ENCODE measurements at places on chromosomes 6 and 20.

DNA sequence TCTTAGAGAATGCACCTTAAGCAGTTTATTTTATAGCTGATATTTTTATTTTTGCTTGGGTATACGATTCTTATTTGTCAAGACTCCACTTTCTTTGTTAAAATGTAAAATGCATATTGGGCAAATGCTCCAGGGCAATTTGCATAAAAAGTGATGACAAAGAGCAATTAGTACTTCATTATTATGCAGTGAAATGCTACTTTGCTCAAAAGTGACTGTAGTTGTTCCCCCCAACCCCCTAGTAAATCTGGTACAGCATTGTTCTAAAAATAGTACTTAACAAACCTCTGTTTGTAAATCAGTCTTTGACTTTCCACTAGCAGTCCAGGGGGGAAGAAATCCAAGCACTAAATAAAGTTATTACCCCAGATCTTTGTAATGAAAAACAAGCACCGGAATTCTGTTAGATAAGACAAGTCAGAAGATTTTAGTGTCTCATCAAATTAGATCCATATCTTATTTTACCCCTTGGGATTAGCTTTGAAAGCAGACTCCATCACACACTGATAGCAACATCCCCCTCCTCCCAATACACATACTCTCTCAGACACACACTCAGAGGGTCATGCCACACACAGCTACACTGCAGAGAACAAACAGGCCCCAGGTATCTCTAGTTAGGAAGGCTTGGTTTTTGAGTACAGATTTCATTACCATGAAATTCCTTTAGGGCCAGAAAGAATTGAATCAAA is 32.9 kb upstream of the BACH2 start:
- no peak for DNase-seq

GRCh38 chr6:10852361-10852960 is 14.1 kb upstream of the MAK start:
- no peak for DNase-seq

GRCh38 chr6:168992446-168993144 is 261.1 kb downstream of the THBS2 start:
- no peak for DNase-seq

- no peak for DNase-seq
These were observed 432.8 kb downstream of the PKHD1 start for GRCh38 chr6:51654647-51655046.

GRCh38 chr6:147453361-147453760 is 55.1 kb upstream of the SAMD5 start:
- DNase-seq, result no peak

- peak; percentile 35 for DNase-seq
These were observed 78.7 kb downstream of the PLCB4 start for GRCh38 chr20:9147547-9148024.
